Left ventricle myocardium inferior (tissue), 1 donor: ENCODE measurements at places on chromosomes 6 and 20. TPM values are rescaled to one million over a fixed set of nuclear protein-coding genes. Genes with fewer than 3 reads are reported as not detected.
A peak's percentile ranks its signal among the peaks of the same experiment; 100 is the strongest.

DNA sequence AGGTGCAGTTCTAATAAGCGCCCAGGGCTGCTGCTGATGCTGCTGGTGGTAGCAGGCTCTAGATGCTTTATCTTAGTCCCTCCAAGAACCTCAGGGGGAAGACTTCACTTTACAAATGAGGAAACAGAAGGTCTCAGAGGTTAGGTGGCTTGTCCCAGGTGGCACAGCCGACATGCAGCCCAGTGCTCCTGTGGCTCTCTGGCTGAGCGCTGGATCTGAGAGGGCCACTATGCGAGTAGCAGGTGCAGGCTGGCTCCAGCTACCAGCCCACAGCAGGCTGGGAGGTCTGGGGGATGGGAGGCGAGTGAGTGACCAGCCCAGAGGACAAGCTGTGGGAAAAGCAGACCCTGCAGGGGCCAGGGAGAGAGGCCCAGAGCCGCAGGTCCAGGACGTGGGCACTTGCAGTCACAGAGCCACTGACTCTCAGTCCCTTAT is 90.9 kb downstream of the PRND start:
- H3K36me3 ChIP-seq, result no peaks in the 10 kb centered on the region
- H3K27me3 ChIP-seq, result peaks cover 18% of the 10 kb centered on the region
- peak overlapping the region; percentile 69 for H3K27ac ChIP-seq
- peaks cover 25% of the 10 kb centered on the region for H3K4me1 ChIP-seq

The ATP6V1G2 gene
- 1.6 TPM for total RNA-seq

The PBOV1 gene
- not detected for total RNA-seq

DNA sequence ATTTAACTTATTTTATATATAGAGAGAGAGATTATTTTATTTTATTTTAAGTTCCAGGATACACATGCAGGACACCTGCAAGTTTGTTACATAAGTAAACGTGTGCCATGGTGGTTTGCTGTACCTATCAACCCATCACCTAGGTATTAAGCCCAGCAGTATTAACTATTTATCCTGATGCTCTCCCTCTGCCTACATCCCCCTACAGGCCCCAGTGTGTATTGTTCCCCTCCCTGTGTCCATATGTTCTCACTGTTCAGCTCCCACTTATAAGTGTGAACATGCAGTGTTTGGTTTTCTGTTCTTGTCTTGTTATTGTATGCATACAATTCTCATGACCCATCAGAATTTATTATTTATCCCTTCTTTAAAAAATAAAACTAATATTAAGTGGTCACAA is 34.6 kb downstream of the FKBP1C start:
- H3K4me3 ChIP-seq, result no peak overlapping the region
- no peaks in the 10 kb centered on the region for H3K36me3 ChIP-seq
- no peaks in the 10 kb centered on the region for H3K27me3 ChIP-seq

The OPRM1 gene
- not detected for total RNA-seq

DNA sequence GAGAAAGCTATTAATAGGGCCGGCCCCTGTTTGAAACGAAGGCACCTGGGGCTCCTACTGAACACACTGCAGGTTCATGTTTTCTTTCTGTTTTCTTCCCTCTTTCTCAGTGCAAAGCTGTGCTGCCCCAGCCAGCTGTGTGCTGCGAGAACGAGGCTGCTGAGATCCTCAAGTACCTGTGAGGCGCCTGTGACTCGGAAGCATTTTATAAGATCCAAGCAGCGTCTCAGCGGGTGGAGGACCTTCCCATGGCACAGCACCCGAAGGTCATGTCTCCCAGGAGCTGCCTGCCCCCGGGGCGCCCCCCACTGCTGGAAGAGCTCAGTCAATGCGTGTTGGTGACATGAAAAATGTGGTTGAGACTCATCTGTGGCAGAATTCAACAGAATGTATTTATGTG is 66.3 kb downstream of the SMOC2 start:
- H3K36me3 ChIP-seq, result no peaks in the 10 kb centered on the region
- no peaks in the 10 kb centered on the region for H3K4me1 ChIP-seq
- no peak for DNase-seq
- no peak overlapping the region for H3K27ac ChIP-seq
- H3K27me3 ChIP-seq, result peaks cover 37% of the 10 kb centered on the region

The BPIFB3 gene
- not detected for total RNA-seq

The PLEKHG1 gene
- 7.4 TPM for total RNA-seq

DNA sequence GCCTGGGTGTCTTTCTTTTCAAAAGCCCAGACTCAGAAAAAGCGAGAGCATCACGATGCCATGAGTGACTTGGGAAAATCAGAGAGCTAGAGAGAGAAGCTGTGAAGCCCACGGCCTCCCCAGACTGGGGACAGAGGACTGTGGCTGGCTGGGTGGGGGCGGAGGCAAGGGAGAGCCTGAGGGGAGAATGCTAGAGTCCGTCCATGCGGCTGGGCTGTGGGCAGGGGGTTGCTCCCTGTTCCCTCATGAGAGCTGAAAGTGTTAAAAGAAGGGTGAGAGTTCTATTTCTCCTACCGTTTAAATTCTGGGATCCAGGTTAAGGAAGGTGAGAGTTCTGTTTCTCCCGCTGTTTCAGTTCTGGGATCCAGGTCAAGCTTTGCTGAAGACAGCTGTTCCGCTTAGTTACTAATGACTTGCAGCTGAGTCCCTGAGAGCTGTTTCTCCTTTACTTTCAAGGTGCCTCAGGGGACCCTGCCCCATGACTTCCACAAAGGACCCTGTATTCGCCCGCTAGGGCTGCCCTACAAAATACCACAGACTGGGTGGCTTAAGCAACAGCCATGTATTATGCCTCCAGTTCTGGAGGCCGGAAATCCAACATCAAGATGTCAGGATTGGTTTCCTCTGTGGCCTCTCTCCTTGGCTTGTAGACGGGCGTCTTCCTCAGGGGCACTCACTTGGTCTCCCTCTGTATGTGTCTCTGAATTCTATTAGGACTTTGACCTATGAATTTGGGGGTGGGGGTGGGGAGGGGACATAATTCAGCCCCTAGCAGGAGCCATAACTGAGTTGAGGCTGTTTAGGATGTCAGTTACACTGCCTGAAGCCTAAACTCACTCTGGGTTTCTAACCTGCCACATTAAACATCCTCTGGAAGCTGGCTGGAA is 127.0 kb downstream of the PXDC1 start:
- H3K4me1 ChIP-seq, result no peaks in the 10 kb centered on the region
- no peaks in the 10 kb centered on the region for H3K36me3 ChIP-seq
- peaks cover 73% of the 10 kb centered on the region for H3K27me3 ChIP-seq
- H3K4me3 ChIP-seq, result no peak overlapping the region
- H3K27ac ChIP-seq, result no peak overlapping the region
- no peak for DNase-seq

GRCh38 chr6:168194732-168195567 is 115.9 kb upstream of the FRMD1 start:
- H3K36me3 ChIP-seq, result no peaks in the 10 kb centered on the region
- no peaks in the 10 kb centered on the region for H3K4me1 ChIP-seq
- H3K4me3 ChIP-seq, result no peak overlapping the region
- peaks cover 91% of the 10 kb centered on the region for H3K27me3 ChIP-seq

DNA sequence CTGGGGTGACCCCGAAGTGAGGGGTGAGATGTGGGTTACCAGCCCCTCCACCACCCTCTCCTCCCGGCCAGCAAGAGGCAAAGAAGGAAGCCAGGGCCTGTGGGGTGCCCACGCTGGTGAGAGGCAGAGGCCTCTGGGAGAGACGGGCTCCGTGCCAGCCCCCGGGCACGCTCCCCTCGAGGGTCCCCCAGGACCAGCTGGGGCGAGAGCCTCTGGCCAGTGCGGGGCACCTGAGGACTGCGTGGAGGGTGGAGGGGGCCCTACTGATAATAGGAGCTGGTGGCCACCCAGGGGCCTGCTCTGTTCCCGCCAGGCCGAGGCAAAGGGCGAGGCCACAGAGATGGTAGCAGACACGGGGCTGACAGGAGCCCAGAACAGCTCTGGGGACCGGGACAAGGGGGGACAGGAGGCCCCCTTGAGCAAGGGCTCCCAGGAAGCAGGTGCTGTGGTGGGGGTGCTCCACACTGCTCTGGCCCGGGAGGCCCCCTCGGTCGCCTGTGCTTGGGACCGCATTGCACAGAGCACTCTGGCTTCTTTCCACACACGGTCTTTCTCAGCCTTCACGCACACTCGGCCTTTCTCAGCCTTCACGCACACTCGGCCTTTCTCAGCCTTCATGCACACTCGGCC is 226.9 kb downstream of the TTLL2 start:
- no peaks in the 10 kb centered on the region for H3K27me3 ChIP-seq
- H3K36me3 ChIP-seq, result no peaks in the 10 kb centered on the region
- H3K4me1 ChIP-seq, result peaks cover 31% of the 10 kb centered on the region
- no peak overlapping the region for H3K4me3 ChIP-seq
- peak overlapping the region; percentile 86 for H3K27ac ChIP-seq

The SNRNP48 gene
- 13.8 TPM for total RNA-seq

DNA sequence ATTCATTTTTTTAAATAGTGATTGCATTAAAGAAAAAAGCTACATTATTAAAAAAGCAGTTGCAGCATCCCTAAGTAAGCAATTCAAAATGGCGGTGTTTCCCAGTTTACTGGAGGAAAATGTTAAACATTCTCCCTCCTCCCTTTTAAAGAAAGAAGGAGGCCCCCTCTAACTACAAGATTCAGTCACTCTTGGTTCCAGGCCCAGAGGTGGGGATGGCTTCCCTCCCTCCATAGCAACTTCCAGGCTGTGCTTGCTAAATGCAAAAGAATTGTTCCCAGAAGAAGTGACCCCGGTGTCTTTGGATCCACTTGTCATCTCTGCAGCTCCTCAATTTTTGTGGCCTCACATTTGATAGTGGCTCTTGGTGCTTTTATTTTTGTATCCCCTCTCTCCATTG is 165.9 kb downstream of the SOBP start:
- H3K36me3 ChIP-seq, result no peaks in the 10 kb centered on the region
- H3K4me3 ChIP-seq, result no peak overlapping the region
- peaks cover 56% of the 10 kb centered on the region for H3K4me1 ChIP-seq
- H3K27ac ChIP-seq, result no peak overlapping the region

GRCh38 chr20:1035466-1035865 is 33.4 kb upstream of the RSPO4 start:
- H3K27ac ChIP-seq, result no peak overlapping the region
- H3K36me3 ChIP-seq, result no peaks in the 10 kb centered on the region
- H3K4me1 ChIP-seq, result no peaks in the 10 kb centered on the region

GRCh38 chr6:34390531-34391472 is 1.7 kb downstream of the NUDT3 start:
- H3K27me3 ChIP-seq, result no peaks in the 10 kb centered on the region
- peak; percentile 27 for DNase-seq
- H3K4me1 ChIP-seq, result peaks cover 77% of the 10 kb centered on the region
- no peaks in the 10 kb centered on the region for H3K36me3 ChIP-seq
- H3K4me3 ChIP-seq, result peak overlapping the region; percentile 97
